ENCODE measurements at places on chromosomes 4 and X.

DNA sequence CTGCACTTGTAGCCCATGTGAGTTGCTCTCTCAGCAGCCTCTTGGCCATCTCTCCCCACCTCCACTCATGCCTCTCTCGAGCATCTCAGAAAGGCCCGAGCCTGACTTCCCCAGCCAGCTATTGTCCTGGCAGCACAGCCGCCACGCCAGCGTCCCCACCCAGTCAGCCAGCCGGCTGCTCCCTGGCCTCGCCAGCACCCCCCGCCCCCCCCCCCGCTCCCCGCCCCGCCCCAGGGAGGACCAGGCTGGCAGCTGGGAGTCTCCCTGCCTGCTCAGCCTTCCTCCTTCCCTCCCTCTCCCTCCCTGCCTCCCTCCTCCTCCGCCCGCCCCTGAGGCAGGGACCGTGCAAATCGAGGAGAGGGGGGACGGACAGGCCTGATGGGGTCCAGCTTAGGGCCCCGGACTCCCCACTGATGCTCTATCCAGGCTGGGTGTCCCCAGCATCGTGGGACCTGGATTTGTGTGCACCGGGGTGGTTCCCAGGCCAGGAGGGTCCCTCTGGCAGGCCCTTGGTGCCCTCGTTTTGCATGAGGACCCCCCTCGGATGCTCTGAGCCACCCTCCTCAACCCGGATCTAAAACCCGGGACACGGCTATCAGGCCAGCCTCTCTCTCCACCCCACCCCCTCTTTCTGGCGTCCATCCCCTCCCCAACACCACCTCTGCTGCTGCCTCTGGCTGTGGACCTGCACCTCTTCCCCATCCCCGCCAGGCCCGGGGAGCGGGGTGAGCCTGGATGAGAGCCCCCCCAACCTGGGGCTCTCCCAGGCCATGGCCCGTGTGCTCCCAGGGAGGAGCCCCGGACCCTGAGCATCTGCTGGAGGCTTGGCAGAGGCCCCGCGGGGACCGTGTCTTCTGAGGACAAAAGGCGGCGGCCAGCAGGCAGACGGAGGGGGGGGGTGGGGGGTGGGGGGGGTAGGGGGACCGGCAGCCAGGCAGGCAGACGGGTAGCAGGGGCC, at the start of gene GPR173:
Gene GPR173 (plus strand): TSS at position 621 of the 958 bp plus-strand sequence. CDS start 27,833 bp downstream, outside the sequence.
- peak; percentile 44 for DNase-seq

- no peak for DNase-seq
Measured at GRCh38 chrX:131441033-131441432, 102.8 kb upstream of the OR13H1 start.

DNA sequence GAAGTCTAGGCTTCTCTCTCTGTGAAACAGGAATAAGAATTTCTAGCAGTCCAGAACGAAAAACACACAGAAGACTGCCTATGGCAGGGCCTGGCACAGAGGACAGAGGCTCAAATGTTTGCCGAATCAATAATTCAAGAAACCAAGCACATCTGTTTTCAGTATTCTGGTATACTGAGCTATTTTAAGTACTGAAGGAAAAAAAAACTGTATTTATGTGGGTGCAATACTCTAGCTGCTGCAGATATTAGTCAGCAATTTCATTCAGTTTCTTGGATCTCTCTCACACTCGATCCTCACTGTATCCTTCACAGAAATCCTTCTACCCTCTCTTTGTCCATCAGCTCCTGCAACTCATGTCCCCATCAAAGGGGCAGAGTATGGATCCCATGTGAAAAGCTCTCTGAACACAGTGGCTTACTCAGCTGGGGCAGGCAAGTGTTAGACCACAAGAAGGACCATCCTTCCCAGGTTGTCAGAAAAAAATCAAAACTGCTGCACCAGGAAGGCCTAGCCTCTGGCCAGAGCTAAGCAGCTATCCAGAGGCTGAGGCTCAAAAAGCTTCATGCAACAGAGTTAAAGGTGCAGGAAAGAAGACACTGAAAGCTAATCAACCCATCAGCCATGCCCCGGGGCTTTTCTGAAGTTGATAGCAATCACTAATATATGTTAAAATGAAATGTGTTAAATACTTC, 9.1 kb upstream of the USO1 start:
- DNase-seq, result peak; percentile 59

- peak; percentile 6 for DNase-seq
Measured at GRCh38 chrX:11239230-11239629, 54.0 kb upstream of the AMELX start.

- DNase-seq, result no peak
Measured at GRCh38 chr4:5976921-5977320, 41.3 kb downstream of the C4orf50 start.

DNA sequence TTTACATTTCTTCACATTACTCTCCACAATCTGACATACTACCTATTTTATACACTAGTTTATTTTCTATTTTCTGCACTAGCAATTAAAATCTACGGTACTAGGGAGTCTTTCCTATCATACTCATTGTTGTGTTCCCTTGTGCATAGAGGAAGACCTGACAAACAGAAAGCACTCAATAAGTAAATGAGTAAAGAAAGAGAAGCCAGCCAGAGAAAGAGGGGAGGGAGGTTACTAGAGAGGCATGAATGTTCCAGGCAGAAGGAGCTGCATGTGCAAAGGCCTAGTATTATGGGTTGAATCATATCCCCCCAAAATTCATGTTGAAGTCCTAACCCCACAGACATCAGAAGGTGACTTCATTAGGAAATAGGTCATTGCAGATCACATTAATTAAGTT, 114.0 kb downstream of the ZAR1 start:
- DNase-seq, result no peak

- DNase-seq, result no peak
Measured at GRCh38 chr4:71184195-71184781, 154.5 kb upstream of the SLC4A4 start.

DNA sequence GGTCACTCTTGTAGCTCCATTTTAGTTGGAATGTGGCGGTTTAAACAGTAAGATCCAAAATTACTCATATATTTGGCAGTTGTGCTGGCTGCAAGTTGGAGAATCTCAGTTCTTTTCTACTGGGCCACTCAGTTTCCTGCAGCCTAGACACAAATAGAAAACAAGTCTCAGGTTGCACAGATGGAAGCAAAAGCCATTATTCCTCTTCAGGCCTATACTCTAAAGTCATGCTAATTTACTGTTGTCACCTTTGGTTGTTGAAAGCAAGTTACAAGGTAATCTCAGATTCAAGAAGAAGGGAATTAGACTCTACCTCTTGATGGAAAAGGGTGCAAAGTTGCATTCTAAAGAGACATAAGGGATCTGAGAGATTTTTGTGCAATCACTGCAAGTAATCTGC, 345.4 kb downstream of the ADAM29 start:
- no peak for DNase-seq

DNA sequence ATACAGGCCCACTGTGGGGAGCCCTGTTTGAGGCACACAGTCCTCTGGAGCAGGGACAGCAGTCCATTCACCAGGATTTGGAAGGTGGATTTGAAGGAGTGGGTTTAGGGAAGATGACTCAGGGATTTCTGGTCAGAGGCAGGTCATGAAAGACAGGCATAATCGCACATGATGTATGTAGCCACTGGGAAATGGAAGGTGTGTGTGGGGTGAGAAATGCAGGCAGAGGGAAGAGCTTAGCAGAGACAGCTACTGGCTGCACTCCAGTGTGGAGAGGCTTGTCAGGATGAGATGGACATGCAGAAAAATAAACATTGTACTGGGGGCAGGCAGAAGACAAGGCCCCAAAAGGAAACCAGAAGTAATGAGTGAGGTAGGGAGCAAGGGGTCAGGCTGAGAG, 85.2 kb upstream of the STS start:
- DNase-seq, result no peak

GRCh38 chrX:68588602-68589371, 58.7 kb upstream of the STARD8 start:
- no peak for DNase-seq

GRCh38 chr4:73583666-73584065, 36.6 kb downstream of the RASSF6 start:
- DNase-seq, result no peak

DNA sequence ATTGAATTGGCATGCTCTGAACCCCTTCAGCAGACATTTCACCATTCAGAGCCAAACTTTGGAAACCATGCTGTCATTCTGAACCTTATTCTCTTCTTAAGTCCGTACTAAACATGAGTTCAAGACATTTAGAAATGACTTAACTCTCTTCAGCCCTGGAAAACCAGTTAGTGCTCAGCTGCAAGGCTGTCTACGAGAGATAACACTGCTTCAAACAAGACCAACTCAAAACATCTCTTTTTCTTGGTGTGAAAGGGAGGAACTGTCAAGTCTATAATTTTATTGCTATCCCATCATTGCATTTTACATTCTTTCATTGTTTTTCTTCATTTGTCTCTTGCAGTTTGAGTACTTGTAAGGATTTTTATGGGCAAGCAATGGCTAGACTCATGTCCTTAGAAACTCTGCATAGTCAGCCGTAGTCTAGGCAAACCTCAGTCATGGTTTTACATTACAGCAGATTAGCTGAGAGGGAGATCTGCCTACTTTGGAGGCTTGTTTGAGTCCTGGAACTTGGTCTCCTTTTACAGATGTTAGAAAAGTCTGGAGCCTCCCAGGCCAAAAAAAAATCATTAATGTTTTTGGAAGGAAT, 120.6 kb upstream of the JADE1 start:
- DNase-seq, result no peak

GRCh38 chrX:49063715-49064114, 4.9 kb downstream of the CCDC120 start:
- DNase-seq, result no peak

DNA sequence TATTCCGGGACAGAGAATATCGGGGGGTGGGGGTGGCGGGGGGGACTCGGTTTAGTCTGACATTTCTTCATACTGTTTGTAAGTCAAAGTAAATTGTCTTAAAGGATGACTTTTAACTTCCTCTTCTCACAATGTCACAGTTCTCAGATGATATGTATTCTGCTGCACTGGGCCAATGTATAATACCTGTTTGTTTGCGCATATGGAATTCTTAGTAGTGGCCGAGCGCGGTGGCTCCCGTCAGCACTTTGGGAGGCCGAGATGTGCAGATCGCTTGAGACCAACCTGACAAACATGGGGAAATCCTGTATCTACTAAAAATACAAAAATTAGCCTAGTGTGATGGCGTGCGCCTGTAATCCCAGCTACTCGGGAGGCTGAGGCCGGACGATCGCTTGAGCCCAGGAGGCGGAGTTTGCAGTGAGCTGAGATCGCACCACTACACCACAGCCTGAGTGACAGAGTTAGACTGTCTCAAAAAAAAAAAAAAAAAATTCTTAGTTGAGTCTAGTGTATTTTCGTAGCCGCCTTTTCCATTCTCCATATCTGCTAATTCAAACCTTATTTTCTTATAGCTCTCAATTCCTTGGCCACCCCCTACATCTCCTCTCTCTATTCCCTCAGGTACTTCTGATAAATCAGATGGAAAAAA, 851 bp downstream of the POLR2B start:
- DNase-seq, result no peak

- DNase-seq, result no peak
Measured at GRCh38 chr4:74754218-74754617, 40.1 kb downstream of the BTC start.

- no peak for DNase-seq
Measured at GRCh38 chr4:18881556-18881955, 860.0 kb upstream of the LCORL start.

DNA sequence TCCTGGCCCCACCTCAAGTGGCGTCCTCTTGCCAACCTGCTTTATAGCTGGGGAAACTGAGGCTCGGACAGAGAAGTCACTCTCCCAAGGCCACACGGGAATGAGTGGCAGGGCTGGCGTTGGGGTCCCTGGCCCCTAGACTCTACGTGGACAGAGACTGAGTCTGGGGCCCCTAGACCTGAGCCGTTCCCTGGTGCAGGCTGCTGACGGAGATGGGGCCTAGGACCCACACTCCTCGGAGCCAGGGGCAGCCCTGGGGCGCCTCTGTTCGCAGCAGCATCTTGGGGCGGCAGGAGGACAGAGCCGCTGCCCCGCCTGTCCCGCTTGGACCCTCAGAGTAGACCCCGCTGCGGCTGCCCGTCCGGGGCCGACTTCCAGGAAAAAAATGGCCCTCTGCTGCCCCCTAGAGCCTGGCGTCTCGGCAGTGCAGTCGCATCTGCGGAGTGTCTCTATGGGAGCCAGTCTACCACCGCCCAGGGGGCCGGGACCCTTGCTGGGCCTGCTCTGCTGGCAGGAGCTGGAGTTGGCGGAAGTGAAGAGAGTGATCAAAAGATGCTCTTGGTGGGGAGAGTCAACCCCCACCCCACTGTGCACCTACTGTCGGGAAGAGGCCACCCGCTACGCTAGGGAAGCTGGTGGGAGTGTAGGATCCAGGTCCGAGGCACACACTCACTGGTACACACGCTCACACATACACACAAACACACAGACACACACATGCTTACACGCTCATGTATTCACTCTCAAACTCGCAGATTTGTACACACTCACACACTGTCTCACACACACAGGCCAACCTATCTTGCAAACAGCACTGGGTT, 220.1 kb downstream of the AFAP1 start:
- DNase-seq, result no peak

DNA sequence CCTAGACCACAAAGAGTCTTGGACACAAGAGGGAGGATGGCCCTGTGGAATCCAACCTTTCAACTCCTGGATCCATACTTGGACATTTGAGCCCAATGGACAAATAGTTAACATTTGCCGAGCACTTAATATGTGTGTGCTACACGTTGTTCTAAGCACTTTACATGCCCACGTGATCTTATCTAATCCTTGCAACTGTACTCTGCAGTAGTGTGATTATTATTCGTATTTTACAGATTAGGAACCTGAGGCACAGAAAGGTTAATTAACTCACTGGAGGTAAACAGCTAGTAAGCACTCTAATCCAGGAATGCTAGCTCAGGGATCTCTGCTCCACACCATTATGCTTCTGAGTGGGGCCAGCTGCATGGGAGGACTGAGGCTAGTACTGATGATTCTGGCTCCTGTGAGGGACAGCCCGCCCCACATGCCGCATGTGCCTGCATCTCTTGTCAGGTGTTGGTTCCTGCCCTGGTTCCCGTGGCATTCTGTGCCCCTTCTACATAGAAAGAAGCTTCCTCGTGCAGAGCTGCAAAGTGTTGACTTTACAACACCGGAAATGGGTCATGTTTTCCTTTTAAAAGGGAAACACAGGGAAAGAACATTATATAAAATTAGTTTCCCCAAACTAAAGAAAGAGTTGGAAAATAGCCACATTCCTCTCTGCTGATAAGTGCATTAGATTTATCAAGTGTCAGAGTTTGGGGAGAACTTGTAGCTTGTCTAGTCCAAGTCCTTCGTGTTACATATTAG, 34.8 kb downstream of the PLAC1 start:
- no peak for DNase-seq

GRCh38 chr4:94338681-94339351, 3.8 kb downstream of the HPGDS start:
- no peak for DNase-seq

- peak; percentile 4 for DNase-seq
Measured at GRCh38 chr4:107467461-107467860, 252.6 kb downstream of the PAPSS1 start.

DNA sequence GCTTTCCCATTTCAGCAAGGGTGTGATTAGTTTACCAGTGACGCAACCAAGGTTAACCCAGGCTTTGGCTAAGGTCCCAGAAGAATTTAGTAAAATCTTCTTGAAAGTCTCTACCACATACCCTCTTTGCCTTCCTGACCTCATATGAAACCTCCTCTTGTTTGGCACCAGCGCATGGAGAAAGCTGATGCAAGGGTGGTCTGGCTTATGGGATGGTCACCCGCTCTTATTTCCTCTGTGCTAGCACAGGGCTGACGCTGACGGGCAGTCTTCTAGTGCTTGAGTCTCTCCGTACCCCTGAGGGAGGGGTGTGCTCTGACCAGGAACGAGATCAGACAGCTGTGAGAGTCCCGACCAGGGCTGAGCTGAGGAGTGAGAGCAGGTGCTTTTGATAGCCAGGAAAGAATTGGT, 137.6 kb downstream of the TENM3 start:
- DNase-seq, result no peak

GRCh38 chr4:153900426-153900825, 111.5 kb upstream of the SFRP2 start:
- DNase-seq, result no peak

GRCh38 chrX:43882294-43882681, at the start of gene MAOB:
MAOB (minus strand) TSS chrX:43882450; CDS start chrX:43882299, 151 bp downstream.
- DNase-seq, result no peak
